ENCODE measurements at places on chromosomes 11 and 22.

GRCh38 chr11:24421766-24422165, 75.1 kb upstream of the LUZP2 start:
- peak; percentile 7 for DNase-seq

DNA sequence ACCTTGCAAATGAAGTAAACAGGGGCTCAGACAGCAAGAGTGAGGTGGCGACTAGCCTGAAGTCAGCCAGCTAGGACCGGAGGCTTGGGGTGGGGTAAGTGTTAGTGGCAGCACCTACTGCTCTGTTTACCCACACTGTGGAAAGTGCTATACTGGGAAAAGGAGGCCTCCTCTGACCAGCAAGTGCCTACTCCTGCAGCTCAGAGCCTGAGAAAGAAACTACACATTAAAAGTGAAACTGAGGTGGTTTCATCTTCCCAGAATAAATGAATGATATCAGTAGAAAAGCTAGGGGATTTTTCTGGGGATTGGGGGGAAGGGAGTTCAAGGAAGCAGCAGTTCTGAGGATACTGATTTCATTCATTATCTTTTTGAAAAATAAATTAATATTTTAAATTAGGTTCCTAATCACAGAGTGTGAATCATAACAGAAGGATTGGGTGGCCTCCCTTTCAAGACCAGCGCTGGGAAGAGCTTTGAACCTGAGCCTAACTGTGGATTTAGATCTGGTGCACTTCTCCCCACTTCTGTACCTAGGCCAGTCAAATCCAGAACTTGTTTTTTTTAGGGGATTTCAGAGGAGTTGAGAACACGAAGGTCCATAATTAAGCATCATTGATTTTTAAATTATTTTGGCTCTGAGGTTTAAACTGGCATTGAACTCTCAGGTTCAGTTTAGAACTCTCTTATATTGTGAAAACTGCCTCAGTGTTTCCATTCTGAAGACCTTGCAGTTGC, 48.1 kb upstream of the GRAMD1B start:
- no peak for DNase-seq

- peak; percentile 17 for DNase-seq
These were observed 88.8 kb downstream of the CD44 start for GRCh38 chr11:35227576-35228327.

GRCh38 chr11:14443638-14444037, 56.0 kb downstream of the COPB1 start:
- DNase-seq = peak; percentile 63

GRCh38 chr11:111982019-111982464, 43.2 kb upstream of the DLAT start:
- peak; percentile 33 for DNase-seq

DNA sequence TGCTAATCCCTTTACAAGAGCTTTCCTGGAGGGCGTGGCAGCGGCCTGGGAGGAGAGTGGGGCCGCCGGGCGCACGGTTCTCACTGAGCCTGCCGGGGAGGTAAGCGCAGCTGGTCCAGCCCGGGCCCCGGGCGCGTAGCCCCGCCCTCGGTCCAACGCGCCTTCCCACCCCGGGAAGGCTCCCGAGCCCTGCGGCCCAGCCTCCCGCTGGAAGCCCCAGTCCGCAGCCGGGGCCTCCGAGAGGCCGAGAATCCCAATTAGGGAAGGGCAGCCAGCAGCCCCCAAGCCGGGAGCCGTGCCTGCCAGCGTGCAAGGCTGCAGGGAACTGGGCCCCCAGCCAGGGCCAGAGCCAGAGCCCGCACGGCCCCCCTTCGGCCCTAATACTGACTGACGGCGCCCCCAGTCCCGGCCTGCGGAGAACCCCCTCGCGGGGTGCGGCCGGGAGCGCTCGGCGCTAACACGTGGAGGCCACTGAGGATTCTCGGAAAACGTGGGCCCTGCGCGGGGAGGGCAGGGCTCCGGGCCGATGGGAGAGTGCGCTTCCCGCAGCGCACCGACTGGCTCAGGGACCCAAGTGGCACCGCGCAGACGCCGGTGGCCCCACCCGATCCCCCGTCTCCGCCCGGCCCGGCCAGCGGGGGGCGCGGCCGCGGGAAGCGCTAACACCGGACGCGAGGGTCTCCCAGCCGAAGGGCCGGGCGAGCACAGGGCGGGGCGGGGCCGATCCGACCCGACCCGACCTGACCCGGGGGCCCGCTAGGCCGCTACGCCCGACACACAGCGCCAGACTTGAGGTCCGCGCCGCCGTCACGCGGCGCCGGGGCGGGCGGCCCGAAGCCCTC, 5.7 kb downstream of the ZFTA start:
- DNase-seq = no peak

DNA sequence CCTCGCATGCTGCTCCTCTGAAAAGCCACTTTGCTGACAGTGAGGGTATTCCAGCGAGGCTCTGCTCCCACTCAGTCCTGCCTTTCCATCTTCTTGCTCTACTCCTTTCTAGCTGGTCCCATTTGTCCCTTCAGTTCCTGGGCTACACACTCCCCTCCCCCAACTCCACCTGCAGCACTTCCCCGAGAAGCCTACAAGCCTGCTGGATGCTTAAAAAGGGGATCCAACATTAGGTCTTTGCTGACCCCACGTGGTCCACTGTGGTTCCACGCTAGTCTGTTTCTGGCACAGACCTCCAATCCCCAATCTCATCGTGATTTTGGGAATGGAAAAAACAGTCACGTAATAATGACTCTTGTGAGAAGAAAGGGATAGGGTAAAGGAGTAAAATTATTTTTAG, 121.6 kb upstream of the SNX19 start:
- no peak for DNase-seq

DNA sequence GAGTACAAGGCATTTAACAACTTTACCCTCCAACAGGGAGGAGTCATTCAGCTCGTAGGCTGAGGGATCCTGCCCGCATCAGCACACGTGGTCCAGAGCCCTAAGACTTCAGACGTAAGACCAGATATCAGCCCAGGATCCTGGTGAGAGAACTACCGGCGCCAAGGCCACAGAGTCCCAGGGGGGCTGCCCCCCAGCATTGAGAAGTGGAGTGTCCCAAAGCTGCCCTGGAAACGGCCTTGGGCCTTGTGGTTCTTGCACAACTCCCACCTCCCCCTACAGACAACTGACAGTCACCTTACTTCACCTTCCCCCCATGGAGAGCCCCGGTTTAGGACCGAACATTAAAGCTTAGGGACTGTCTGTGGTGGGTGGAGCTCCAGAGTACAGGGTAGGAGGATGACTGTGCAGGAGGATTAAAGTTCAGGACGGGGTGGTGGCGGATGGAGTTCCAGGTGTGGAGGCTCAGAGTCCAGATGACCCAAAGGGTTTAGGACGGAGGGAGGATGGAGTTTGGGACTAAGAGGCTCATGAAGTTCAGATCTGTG, 1.0 kb downstream of the C11orf91 start:
- DNase-seq = no peak

GRCh38 chr22:50339945-50340879, 2.9 kb upstream of the PPP6R2 start:
- peak; percentile 43 for DNase-seq

Measured in fibroblast of skin of scalp (primary cell).